ENCODE measurements at places on chromosomes 2 and 18.

DNA sequence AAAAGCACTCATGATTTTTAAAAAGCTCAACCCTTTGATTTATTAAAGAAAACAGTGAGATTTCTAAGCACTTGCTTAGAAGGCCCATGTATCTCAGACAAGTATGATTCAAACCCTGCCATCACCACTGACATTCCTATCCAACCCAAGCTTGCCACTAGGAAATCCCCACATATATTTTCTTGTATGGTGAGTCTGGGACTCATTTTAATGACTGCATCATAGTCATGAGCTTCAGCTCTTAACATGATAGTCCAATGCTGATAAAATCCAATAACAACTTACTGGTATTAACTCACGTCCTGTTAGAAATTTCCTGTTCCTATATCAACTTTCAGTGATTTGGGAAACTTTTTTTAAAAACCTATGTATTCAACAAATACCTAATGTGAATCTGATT is 39.4 kb upstream of the NCKAP5 start:
- no peak for DNase-seq

DNA sequence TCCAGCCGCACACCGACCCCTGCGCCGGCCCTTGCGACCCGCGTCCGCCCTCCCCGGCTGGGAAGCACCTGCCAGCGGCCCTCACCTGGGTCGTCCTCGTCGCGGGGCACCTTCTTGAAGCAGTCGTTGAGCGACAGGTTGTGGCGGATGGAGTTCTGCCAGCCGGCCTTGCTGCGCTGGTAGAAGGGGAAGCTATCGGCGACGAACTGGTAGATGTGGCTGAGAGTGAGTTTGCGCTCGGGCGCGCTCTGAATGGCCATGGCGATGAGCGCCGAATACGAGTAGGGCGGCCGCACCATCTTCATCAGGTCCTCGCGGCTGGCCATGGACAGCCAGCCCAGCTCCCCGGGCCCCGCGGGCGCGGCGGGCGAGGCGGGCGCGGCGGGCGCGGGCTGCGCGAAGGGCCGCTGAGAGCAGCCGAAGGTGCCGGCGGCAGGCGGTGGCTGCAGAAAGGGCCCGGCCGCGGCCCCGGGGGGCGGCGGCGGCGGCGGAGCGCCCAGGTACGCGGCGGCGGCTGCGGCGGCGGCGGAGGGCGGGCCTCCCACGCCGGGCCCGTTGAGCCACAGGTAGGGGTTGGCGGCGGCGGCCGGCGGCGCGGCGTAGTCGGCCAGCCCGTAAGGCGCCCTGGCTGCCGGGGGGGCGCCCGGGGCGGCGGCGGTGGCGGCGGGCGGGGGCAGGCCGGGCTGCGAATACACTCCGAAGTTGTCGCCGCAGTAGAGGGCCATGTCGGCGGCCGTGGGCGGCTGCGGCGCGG is 505 bp downstream of the FOXI3 start:
- peak; percentile 9 for DNase-seq

GRCh38 chr2:101080211-101081068 is 70.7 kb downstream of the TBC1D8 start:
- no peak for DNase-seq

- DNase-seq, result no peak
Measured at GRCh38 chr2:54088719-54089118, 26.7 kb upstream of the ACYP2 start.

DNA sequence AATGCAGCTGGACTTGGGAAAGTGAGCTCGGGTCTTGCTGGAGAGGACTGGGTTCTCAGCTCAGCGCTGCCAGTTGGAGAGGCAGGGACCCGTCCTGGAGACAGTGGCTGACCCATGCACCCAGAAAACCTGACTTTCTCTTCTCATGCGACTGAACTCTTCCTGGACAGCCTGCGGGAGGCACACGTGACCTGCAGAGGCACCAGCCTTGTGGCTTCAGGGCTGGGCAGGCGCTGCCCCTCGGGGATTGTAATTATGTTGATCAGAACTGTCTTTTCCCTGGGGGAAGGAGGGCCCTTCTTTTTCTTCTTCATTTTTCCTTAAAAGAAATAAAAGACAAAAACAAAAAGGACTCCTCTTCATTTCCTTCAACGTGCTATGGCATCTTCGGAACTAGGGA is 198.1 kb downstream of the VAPA start:
- DNase-seq, result no peak

DNA sequence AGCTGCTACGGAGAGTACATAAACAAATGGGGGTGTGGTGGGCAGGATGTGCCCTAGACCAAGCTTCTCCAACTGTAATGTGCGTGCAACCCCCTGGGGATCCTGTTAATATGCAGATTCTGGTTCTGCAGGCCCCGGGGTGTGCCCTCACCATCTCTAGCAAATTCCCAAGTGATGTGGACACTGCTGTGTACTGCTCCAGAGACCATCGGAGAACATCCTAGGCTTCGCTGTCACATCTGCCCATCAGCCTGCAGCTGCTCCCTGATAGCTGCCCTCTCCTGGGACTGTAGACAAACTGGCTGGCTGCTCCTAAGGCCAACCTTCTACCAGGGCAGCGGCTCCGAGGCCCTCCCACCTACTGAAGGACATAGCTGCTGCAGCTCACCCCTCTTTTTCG is 3.2 kb downstream of the HS1BP3 start:
- no peak for DNase-seq

- DNase-seq, result no peak
Measured at GRCh38 chr18:48252525-48252924, 156.7 kb downstream of the ZBTB7C start.

DNA sequence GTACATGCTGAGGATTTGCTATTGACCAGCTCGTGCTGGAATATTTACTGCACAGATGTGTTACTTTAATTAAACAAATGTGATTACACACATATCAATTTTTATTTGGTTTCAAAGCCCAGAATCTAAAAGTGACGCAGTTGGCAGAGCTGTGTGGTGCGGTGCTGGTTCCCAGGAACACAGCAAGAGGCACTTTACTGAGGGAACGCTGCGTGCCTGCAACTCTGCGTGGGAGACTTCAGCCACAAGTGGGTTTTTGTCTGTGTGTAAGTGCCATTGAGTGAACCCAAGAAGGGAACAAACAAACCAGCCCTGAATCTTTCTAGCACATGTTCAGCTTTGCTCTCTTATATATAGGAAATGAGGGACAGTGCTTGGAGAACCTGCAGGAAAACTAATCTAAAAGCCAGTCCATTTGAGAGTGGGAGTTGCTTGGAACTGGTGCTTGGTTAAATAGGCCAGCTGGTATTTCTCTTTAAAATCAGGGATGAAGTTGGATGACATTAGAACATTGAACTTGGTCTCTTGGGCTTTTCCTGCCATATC is 196.6 kb upstream of the CELF4 start:
- no peak for DNase-seq

GRCh38 chr2:15299904-15300520 is 261.1 kb downstream of the NBAS start:
- no peak for DNase-seq
